Activated CD8-positive, alpha-beta T cell treated with anti-CD3 and anti-CD28 coated beads, Interleukin-2, amount 10 ng/mL, durations not matched to agents 7 days and 5 days (primary cell): ENCODE measurements at places on chromosomes 3 and 15. TPM values are rescaled to one million over a fixed set of nuclear protein-coding genes. Genes with fewer than 3 reads are reported as not detected.

Gene DNAH1
- total RNA-seq: 18.1 TPM

Gene HRG
- not detected for total RNA-seq

Gene PARP15
- 36.6 TPM for total RNA-seq

Gene TMEM212
- not detected for total RNA-seq

Gene MYL3
- not detected for total RNA-seq

Gene TMEM266
- not detected for total RNA-seq

Gene CCR3
- total RNA-seq: 0.37 TPM

Gene KIF7
- 0.37 TPM for total RNA-seq

Gene SLC28A1
- total RNA-seq: not detected

Gene RAMAC
- 27.0 TPM for total RNA-seq

Gene PLSCR2
- total RNA-seq: not detected

Gene CKMT1B
- total RNA-seq: not detected

Gene ATP13A5
- total RNA-seq: not detected

Gene OXTR
- total RNA-seq: 0.71 TPM

Gene CFAP91
- not detected for total RNA-seq

Gene RAD51
- 87.3 TPM for total RNA-seq

Gene SEMA3G
- 0.21 TPM for total RNA-seq

Gene TM6SF1
- 22.1 TPM for total RNA-seq

Gene RLBP1
- not detected for total RNA-seq

Gene CYP11A1
- not detected for total RNA-seq

Gene PROS1
- not detected for total RNA-seq

Gene XCR1
- total RNA-seq: not detected

Gene CHRFAM7A
- total RNA-seq: 2.3 TPM

Gene CILP
- 0.08 TPM for total RNA-seq

Gene SLC27A2
- 11.6 TPM for total RNA-seq

Gene RBP2
- total RNA-seq: not detected

Gene HESX1
- 0.68 TPM for total RNA-seq

Gene ISLR2
- not detected for total RNA-seq
